Activated T-helper 2 cell treated with anti-CD3 and anti-CD28 coated beads, Interferon-gamma antibody, Interleukin-2, Interleukin-4, amounts not matched to agents 10 μg/mL and 5 μg/mL and 100 μg/mL, durations not matched to agents 14 hours and 24 hours and 36 hours (primary cell): ENCODE measurements at places on chromosomes 5 and 9. TPM values are rescaled to one million over a fixed set of nuclear protein-coding genes. Genes with fewer than 3 reads are reported as not detected.

- peaks cover 29% of the 10 kb centered on the region for H3K36me3 ChIP-seq
- H3K27me3 ChIP-seq: no peaks in the 10 kb centered on the region
- peaks cover 36% of the 10 kb centered on the region for H3K4me1 ChIP-seq
- H3K27ac ChIP-seq: peak overlapping the region; percentile 95
These were observed 586 bp downstream of the HMGXB3 start for GRCh38 chr5:150000990-150001659.

- H3K27me3 ChIP-seq: no peaks in the 10 kb centered on the region
- no peak overlapping the region for H3K4me3 ChIP-seq
- H3K27ac ChIP-seq: no peak overlapping the region
- DNase-seq: no peak
- H3K4me1 ChIP-seq: peaks cover 4% of the 10 kb centered on the region
These were observed 45.3 kb upstream of the NAA35 start for GRCh38 chr9:85895685-85896084.

DNA sequence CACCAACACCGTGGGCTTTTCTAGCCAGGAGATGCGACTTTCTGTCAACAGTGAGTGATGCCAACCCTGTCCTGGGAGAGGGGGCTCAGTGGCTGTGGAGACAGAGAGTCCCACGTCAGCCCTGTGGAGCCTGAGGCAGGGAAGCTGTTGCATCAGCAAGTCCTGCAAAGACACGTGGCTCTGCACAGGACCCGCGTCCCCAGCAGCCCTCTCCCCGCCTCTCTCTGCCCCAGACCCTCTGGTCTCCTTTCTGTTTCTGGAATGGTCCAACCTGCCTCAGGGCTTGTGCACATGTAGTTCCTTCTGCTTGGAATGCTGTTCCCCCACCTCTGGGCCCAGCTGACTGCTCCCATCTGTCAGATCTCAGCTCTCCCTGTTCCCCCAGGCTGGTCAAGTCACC, 60.4 kb downstream of the HMCN2 start:
- peaks cover 22% of the 10 kb centered on the region for H3K27me3 ChIP-seq
- DNase-seq: no peak

GRCh38 chr9:91043056-91043810, 241.6 kb downstream of the SYK start:
- H3K4me3 ChIP-seq: no peak overlapping the region
- no peaks in the 10 kb centered on the region for H3K27me3 ChIP-seq
- H3K4me1 ChIP-seq: peaks cover 73% of the 10 kb centered on the region
- H3K27ac ChIP-seq: peak overlapping the region; percentile 30

DNA sequence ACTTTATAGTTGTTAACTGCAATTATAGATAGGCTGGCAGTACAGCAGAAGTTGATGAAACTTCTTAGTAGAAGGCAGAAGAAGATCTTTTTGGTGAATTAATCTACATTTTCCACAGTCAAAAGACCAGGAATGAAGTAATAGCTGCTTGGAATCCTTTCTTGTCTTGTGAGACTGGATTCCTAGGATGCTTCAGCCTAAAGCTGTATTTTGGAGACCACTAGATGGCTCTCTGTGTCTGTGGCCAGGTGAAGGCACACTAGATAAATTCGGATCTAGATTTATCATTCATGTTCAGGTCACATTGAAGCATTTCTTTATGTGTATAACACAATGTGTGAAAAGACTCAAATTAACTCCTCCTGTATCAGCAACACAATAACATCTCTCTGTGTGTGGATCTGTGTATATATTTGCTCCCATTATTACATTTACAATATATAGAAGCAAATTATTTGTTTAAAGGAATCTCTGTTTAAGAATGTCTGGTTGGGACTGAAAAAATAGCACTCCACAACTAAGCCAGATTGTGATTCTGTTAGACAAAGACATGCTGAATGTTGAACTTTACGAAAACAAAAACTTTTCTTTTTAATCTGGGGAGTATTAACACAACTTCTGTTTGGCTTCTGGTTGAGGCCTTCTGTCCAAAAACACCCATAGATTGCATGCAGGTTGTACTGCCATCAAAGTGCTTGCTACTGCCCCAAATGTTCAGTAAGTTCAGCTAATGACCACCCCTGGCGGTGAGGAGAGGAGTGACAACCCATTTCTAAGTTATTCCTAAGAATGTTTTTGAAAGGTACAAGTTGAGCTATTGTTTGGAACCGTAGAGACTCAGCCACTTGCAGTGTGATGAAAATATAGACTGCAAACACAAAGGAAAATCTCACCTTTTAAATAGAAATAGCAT, 10.6 kb downstream of the GRIN3A start:
- H3K36me3 ChIP-seq: no peaks in the 10 kb centered on the region
- no peaks in the 10 kb centered on the region for H3K4me1 ChIP-seq
- DNase-seq: no peak
- no peak overlapping the region for H3K27ac ChIP-seq
- H3K4me3 ChIP-seq: no peak overlapping the region

DNA sequence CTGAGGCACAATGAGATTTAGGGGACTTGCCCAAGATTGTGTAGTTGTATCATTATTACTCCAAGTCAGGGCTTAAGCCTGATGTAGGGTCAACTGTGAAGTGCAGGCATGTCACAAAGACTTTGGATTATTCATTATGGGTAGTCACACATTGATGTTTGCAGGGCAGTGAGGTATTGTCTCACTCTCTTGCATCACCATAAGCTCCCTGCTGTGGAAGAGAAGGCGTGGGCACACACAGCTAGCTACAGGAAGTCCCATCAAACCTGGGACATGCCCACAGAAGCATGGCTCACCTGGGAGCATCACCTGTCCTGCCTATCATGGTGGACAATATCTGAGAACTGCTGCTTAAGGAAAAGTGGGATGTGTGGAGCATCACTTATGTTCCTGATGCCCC, 42.1 kb downstream of the TMOD1 start:
- no peak for DNase-seq
- no peak overlapping the region for H3K4me3 ChIP-seq
- H3K27ac ChIP-seq: no peak overlapping the region
- no peaks in the 10 kb centered on the region for H3K4me1 ChIP-seq

DNA sequence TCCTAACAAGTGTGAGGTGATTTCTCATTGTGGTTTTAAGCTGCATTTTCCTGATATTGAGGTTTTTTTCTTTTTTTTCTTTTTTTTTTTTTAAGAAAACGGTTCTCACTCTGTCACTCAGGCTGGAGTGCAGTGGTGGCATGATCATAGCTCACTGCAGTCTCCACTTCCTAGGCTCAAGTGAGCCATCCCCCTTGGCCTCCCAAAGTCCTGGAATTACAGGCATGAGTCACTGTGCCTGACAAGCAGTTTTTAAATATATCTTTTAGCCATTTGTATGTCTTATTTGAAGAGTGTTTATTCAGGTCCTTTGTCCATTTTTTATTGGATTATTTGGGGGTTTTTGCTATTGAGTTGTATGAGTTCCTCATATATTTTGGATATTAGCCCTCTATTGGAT, 53.8 kb downstream of the GCNT1 start:
- no peaks in the 10 kb centered on the region for H3K36me3 ChIP-seq
- peaks cover 13% of the 10 kb centered on the region for H3K4me1 ChIP-seq
- H3K4me3 ChIP-seq: no peak overlapping the region
- H3K27ac ChIP-seq: no peak overlapping the region

DNA sequence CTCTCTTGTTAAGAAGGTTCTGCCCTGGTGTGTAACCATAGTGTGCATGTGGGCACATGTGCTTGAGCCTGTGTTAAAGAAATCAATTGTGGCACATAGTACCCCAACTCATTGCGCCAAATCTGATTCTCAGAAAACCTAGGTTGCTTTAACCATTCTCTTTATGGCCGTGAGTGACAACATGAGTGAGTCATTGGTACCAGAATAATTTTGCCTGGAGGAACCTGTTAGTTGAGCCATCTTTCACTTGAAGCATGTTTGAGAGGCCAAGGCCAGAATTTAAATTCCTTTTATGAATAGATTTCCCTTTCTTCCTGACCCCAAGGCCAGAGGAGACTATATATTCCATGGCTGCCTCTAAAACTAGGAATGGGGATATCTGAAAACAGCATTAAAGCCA, 35.2 kb upstream of the SLC36A2 start:
- no peak for DNase-seq
- no peaks in the 10 kb centered on the region for H3K27me3 ChIP-seq
- no peak overlapping the region for H3K27ac ChIP-seq

- H3K36me3 ChIP-seq: no peaks in the 10 kb centered on the region
- peaks cover 1% of the 10 kb centered on the region for H3K4me1 ChIP-seq
- no peak overlapping the region for H3K27ac ChIP-seq
- H3K4me3 ChIP-seq: no peak overlapping the region
- DNase-seq: no peak
These were observed 74.3 kb downstream of the SEC61B start for GRCh38 chr9:99296291-99296951.

GRCh38 chr9:6564868-6565267, 80.7 kb downstream of the GLDC start:
- DNase-seq: no peak
- no peaks in the 10 kb centered on the region for H3K36me3 ChIP-seq
- peaks cover 19% of the 10 kb centered on the region for H3K4me1 ChIP-seq
- H3K4me3 ChIP-seq: no peak overlapping the region
- H3K27ac ChIP-seq: no peak overlapping the region
- H3K27me3 ChIP-seq: peaks cover 2% of the 10 kb centered on the region

- no peaks in the 10 kb centered on the region for H3K27me3 ChIP-seq
- H3K27ac ChIP-seq: no peak overlapping the region
- DNase-seq: no peak
- H3K4me1 ChIP-seq: no peaks in the 10 kb centered on the region
- H3K4me3 ChIP-seq: no peak overlapping the region
These were observed 286.4 kb upstream of the CDH12 start for GRCh38 chr5:23139338-23140171.

DNA sequence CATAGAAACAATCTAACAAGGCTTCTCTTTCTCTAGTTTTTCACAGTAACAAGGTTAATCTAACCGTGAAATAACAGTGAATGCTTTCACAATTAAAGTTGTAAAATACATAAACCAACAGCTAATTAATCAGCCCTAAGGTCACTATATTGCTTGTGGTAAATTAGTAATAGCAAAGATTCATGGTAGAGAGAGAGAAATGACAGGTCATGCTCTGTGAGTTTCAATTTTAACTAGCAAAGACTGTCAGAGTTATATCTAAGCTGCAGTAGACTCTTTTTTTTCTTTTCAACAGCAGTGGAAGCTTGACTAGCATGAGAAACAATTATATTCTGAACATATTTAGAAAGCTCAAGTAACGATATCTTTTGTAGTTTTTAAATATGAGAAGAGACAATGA, 1068.0 kb downstream of the MAT2B start:
- H3K4me3 ChIP-seq: no peak overlapping the region
- no peaks in the 10 kb centered on the region for H3K36me3 ChIP-seq
- no peak overlapping the region for H3K27ac ChIP-seq
- H3K4me1 ChIP-seq: no peaks in the 10 kb centered on the region
- no peaks in the 10 kb centered on the region for H3K27me3 ChIP-seq

DNA sequence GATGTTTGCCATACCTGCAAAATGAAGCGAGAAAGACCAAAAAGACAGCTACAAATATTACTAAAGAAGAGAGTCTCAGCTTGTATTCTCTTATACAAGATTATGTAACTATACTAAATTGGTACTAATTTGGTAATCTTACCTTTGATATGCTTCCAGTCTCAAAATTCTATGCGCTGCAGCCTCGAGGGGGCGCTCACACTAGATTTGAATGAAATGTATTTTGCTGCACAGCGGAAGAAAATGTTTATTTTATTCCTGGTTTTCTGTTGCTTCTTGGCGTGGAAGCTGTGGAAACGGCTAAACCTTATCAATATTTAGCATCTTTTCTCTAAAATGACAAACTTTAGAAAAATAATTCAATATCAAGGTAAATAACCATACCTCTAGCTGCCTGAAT, 267.0 kb upstream of the NUDT12 start:
- no peaks in the 10 kb centered on the region for H3K27me3 ChIP-seq
- H3K27ac ChIP-seq: no peak overlapping the region
- H3K36me3 ChIP-seq: no peaks in the 10 kb centered on the region
- no peak for DNase-seq
- no peaks in the 10 kb centered on the region for H3K4me1 ChIP-seq

- DNase-seq: no peak
- H3K4me3 ChIP-seq: no peak overlapping the region
- no peaks in the 10 kb centered on the region for H3K27me3 ChIP-seq
- H3K36me3 ChIP-seq: no peaks in the 10 kb centered on the region
These were observed 40.1 kb upstream of the GLIS3 start for GRCh38 chr9:4339836-4340560.

GRCh38 chr9:91371894-91372293, 10.2 kb upstream of the AUH start:
- peaks cover 16% of the 10 kb centered on the region for H3K4me1 ChIP-seq
- H3K36me3 ChIP-seq: no peaks in the 10 kb centered on the region

- peaks cover 2% of the 10 kb centered on the region for H3K4me1 ChIP-seq
- no peak for DNase-seq
- H3K36me3 ChIP-seq: no peaks in the 10 kb centered on the region
- no peak overlapping the region for H3K27ac ChIP-seq
- no peak overlapping the region for H3K4me3 ChIP-seq
These were observed 154.2 kb upstream of the DAB2 start for GRCh38 chr5:39578887-39579497.

DNA sequence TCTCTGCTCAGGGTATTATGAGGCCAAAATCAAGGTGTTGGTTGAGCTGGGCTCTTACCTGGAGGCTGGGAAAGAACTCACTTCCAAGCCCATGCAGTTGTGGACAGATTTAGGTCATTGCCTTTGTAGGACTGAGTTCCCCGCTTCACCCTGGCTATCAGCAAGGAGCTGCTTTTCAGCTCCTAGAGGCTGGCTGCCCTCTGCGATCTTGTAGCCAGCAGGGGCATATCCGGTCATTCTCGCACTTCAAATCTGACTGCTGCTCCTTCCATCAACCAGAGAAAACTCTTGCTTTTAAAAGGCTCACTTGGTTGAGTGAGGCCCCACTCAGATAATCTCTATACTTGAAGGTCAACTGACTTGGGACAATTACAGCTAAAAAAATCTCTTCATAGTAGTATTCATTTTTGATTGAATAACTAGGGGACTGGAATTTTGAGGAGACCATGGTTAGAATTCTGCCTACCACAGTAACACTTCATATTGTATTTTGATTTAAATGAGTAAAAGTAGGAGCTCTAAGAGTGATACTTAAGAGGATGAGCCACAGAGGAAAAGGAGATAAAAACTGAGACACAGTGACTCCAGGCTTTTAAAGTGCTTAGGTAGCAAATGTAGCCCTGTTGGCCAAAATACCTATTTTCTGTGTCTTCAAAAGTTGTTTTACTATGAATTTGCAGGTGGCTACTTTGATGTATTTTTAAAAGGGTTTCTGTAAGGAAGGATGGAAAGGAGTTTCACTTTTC, 137.4 kb downstream of the CD180 start:
- no peak overlapping the region for H3K27ac ChIP-seq
- H3K4me1 ChIP-seq: peaks cover 5% of the 10 kb centered on the region
- DNase-seq: no peak
- H3K36me3 ChIP-seq: no peaks in the 10 kb centered on the region

The ECM2 gene
- total RNA-seq: not detected in 2 replicates

The DOLK gene
- total RNA-seq: 13.0 and 13.3 TPM in 2 replicates

The EPB41L4B gene
- total RNA-seq: 1.5 and 1.6 TPM in 2 replicates

The CLTB gene
- 47.9 and 57.9 TPM in 2 replicates for total RNA-seq

The ANXA2R gene
- total RNA-seq: 2.1 and 2.5 TPM in 2 replicates

The LCN9 gene
- not detected in 2 replicates for total RNA-seq

The GABRP gene
- total RNA-seq: not detected in 2 replicates

The LCN15 gene
- not detected in 2 replicates for total RNA-seq

The NTRK2 gene
- total RNA-seq: 1.6 TPM in 2 replicates

The SLCO6A1 gene
- total RNA-seq: not detected in 2 replicates

The ABCA1 gene
- 0.14 TPM in 1 of 2 replicates, not detected in the other for total RNA-seq
